ENCODE measurements at places on chromosomes 3 and 15. TPM values are rescaled to one million over a fixed set of nuclear protein-coding genes. Genes with fewer than 3 reads are reported as not detected.
A peak's percentile ranks its signal among the peaks of the same experiment; 100 is the strongest.

DNA sequence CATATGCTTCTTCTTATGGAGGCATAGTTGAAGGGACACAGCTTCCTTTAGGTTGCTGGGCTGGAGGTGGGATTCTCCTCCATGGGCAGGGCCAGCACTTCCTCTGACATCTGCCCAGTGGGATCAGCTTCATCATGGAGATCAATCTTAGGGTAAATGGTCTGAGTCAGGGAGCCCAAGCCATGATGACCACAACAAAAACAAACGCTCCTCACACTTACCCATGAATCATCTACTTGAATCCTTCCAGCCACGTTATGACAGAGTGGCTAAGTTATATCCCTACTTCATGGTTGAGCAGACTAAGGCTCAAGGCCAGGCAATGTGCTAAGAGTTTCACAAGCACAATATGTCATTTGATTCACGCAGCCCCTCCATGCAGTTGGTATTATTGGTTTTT, 87.2 kb upstream of the NMNAT3 start:
- H3K27me3 ChIP-seq, result no peaks in the 10 kb centered on the region
- H3K27ac ChIP-seq, result no peak overlapping the region
- H3K4me3 ChIP-seq, result no peak overlapping the region
- DNase-seq, result no peak
- H3K36me3 ChIP-seq, result no peaks in the 10 kb centered on the region

DNA sequence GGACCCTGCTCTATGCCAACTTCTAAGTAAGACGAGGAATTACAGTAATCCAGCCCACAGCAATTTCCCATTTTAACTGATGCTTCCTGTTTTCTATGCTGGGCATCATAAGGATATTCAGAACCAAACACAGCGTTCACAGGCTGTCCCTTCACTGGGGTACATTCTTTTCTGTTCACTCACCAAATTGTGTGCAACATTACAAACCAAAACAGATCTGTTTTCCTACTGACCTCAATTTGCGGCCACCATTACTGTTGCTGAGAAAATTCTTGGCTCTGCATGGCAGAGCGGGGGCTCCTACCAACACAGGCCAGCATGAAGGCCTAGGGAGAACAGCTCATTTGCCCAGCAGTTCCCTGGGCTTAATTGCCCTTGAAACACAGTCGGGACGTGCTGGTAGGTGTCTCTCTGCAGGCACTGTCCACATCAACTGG, 76.5 kb downstream of the MYO1E start:
- no peak for DNase-seq
- H3K4me3 ChIP-seq, result no peak overlapping the region
- no peak overlapping the region for H3K27ac ChIP-seq
- no peaks in the 10 kb centered on the region for H3K36me3 ChIP-seq
- no peaks in the 10 kb centered on the region for H3K4me1 ChIP-seq
- H3K27me3 ChIP-seq, result no peaks in the 10 kb centered on the region

DNA sequence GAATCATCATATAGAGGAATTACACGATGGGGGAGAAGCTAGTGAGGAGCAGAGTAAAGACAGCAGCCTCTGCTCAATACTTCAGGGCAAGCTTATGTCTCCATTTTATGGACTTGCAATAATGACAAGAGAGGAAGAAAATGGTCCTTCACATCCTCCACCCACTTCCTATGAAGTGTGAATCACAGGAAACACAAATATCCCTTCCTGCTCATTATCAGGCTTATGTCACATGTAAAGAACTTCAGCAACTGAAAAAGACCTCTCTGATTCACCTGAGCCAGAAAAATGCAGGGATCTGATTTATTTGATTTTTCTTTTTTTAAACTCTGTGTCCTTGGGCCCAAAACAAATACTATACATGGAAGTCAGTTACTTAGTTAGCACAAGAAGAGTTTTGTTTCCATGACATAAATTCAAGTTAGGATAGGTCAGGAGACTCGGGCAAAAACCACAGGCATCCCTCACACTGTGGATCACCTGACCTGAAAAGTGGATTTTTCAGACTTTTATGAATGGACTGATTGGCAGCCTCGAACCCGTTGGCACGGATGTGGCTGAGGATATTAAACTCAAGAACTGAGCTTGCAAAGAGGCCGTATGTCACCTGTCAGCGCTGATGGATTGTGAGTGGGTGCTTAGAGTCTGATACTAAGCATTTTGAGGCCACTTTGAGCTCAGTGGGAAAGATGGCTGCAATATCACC, 620.8 kb upstream of the MDFIC2 start:
- no peaks in the 10 kb centered on the region for H3K4me1 ChIP-seq
- no peaks in the 10 kb centered on the region for H3K27me3 ChIP-seq
- H3K4me3 ChIP-seq, result no peak overlapping the region
- no peaks in the 10 kb centered on the region for H3K36me3 ChIP-seq
- no peak for DNase-seq
- no peak overlapping the region for H3K27ac ChIP-seq

- H3K27ac ChIP-seq, result no peak overlapping the region
- H3K27me3 ChIP-seq, result no peaks in the 10 kb centered on the region
- H3K4me3 ChIP-seq, result no peak overlapping the region
Observed at GRCh38 chr15:93826293-93826692, 405.1 kb upstream of the MCTP2 start.

- H3K36me3 ChIP-seq, result no peaks in the 10 kb centered on the region
- H3K27ac ChIP-seq, result no peak overlapping the region
- H3K4me1 ChIP-seq, result no peaks in the 10 kb centered on the region
- DNase-seq, result no peak
- H3K4me3 ChIP-seq, result no peak overlapping the region
Observed at GRCh38 chr15:23532024-23532423, 33.5 kb upstream of the MKRN3 start.

- H3K27me3 ChIP-seq, result no peaks in the 10 kb centered on the region
- H3K4me3 ChIP-seq, result no peak overlapping the region
- DNase-seq, result no peak
- H3K27ac ChIP-seq, result no peak overlapping the region
Observed at GRCh38 chr15:69997813-69998212, 99.9 kb downstream of the TLE3 start.

The ISLR gene
- total RNA-seq, result 50.5 TPM

DNA sequence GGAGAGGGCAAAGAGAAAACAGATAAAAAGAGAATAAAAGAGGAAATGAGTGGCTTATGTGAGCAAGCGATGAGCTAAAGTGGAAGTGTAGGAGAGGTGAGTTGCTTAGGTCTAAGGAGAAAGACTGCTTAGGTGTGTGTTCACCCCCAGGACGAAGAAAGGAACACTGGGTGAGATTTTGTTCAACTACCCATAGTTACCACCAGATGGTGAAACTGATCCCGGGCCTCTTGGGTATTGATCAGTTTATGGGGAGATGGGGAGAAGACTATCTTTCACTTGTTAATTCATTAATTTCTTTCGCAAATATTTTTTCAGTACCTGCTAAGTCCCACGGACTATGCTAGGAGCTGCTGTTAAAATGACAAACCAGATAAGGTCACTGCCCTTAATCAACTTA, 33.9 kb downstream of the GAP43 start:
- H3K27ac ChIP-seq, result no peak overlapping the region
- no peak for DNase-seq
- H3K27me3 ChIP-seq, result no peaks in the 10 kb centered on the region
- H3K36me3 ChIP-seq, result no peaks in the 10 kb centered on the region
- H3K4me3 ChIP-seq, result no peak overlapping the region

DNA sequence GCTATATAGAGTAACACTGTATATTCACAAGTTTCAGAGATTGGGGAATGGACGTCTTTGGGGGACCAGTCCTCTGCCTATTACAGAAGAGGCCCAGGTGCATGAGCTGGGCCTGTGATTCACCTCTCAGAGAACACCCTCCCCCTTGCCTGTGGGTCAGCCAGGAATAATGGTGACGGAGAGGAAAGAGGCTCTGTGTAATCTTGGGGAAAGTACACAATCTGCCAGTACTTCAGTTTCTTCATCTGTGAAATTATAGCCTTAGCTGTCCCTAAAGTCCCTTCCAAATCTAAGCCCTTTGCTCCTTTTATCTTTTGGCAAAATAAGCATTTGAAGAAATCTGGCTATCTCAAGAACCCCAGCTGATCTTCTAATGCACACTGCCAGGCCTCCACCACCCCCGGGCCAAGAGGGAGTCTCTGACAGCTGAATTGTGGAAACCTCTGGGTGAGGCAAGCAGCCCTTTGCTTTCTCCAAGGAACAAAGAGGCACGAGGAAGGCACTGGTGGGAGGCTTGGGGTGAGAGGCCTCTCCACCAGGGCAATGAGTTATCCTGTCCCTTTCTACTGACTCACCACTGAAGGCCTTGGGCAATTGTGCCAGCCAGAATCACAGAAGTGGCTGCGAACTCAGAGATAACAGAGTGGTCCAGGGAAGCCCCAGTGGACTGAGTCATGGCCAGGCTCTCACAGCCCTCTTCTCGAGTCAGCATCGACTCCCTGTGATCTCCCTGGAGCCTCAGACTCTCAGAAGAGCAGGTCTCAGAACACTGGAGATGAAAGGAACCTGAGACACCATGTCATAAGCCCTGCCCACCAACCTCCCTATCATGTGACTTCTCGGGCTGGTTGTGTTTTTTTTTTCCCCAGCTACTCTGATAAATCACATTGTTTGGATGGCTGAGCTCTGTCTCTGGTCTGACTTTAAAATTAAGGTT, 31.8 kb downstream of the CCNL1 start:
- no peaks in the 10 kb centered on the region for H3K36me3 ChIP-seq
- H3K4me3 ChIP-seq, result no peak overlapping the region
- H3K27ac ChIP-seq, result peak overlapping the region; percentile 56
- peak; percentile 96 for DNase-seq

DNA sequence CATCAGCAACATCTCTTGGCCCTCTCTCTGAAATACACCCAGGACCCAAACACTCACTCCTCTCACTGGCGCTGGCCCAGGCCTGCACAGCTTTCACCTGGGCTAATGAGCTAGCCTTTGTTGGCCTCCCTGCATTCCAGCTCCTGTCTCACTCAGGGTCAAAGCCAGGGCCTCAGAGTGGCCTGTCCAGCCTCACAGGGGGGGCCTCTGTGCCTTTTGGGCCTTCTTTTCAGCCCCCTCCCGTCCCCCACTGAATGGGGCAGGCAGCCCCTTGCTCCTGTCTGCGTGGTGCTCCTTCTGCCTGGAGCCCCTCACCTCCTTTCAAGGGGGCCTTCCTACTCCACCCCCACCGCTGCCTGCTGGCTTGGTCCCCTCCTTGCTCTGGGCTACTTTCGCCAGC, 59.0 kb upstream of the PRR23E start:
- peaks cover 15% of the 10 kb centered on the region for H3K4me1 ChIP-seq
- no peak overlapping the region for H3K4me3 ChIP-seq
- no peaks in the 10 kb centered on the region for H3K36me3 ChIP-seq
- DNase-seq, result peak; percentile 49
- no peak overlapping the region for H3K27ac ChIP-seq

GRCh38 chr3:38021196-38021595, 8.2 kb downstream of the PLCD1 start:
- H3K27ac ChIP-seq, result no peak overlapping the region
- H3K4me3 ChIP-seq, result no peak overlapping the region
- peaks cover 27% of the 10 kb centered on the region for H3K36me3 ChIP-seq
- peaks cover 27% of the 10 kb centered on the region for H3K4me1 ChIP-seq
- no peaks in the 10 kb centered on the region for H3K27me3 ChIP-seq

The GOLGA8G gene
- total RNA-seq, result not detected

- H3K27ac ChIP-seq, result no peak overlapping the region
- no peaks in the 10 kb centered on the region for H3K36me3 ChIP-seq
- H3K4me1 ChIP-seq, result no peaks in the 10 kb centered on the region
- H3K27me3 ChIP-seq, result no peaks in the 10 kb centered on the region
Observed at GRCh38 chr15:100806157-100806556, 73.5 kb upstream of the ALDH1A3 start.

- H3K4me1 ChIP-seq, result no peaks in the 10 kb centered on the region
- no peak overlapping the region for H3K4me3 ChIP-seq
- no peaks in the 10 kb centered on the region for H3K36me3 ChIP-seq
- H3K27me3 ChIP-seq, result no peaks in the 10 kb centered on the region
- H3K27ac ChIP-seq, result no peak overlapping the region
- no peak for DNase-seq
Observed at GRCh38 chr3:172987273-172987672, 153.8 kb downstream of the SPATA16 start.

GRCh38 chr3:113751141-113751540, 4.3 kb downstream of the ATP6V1A start:
- no peak for DNase-seq
- peaks cover 53% of the 10 kb centered on the region for H3K4me1 ChIP-seq
- H3K27me3 ChIP-seq, result no peaks in the 10 kb centered on the region
- H3K4me3 ChIP-seq, result no peak overlapping the region
